T follicular helper cell (primary cell): ENCODE measurements at places on chromosomes 11 and 22.

- no peak for DNase-seq
Measured at GRCh38 chr11:23425381-23425780, 565.1 kb upstream of the CCDC179 start.

- DNase-seq, result no peak
Measured at GRCh38 chr11:37422511-37422910, 824.5 kb upstream of the RAG2 start.

DNA sequence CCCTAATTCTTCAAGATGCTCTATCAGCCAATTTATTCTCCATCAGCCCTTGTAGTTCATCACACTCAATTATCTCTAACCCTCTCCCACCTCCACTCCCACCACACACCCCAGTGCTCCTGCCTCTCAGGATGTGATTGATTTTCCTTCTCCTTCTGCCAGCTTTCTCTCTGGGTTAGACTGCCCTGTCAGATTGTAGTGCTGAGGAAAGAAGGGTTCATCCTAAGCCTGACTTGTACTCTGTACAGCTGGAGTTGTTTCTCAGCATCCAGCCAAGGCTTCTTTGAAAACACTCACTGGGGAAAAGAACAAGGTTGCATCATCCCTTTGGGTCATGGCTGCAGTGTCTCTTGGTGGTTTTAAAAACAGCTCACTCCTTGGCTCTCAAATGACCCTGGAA lies 61.2 kb downstream of the CECR2 start:
- no peak for DNase-seq

DNA sequence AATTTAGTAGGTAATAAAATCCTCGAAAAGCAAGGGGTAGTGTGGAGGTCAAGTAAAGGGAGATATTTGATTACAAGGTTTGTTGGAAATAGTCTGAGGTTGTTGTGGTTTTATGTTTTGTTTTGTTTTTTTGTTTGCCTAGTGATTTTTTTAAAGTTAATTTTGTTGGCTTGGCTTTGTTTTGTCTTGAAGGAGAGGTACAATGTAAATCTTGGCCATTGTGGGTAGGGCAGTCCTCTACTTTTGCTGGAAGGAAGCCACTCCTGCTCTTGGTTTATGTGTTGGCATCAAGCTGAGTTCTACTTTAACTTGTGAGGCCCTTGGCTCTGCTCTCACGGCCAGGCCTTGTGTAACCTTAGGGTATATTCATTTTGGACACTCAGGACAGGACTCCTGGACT lies 3.2 kb downstream of the AMOTL1 start:
- no peak for DNase-seq

GRCh38 chr22:49531368-49531791 lies 296.3 kb downstream of the BRD1 start:
- no peak for DNase-seq
